Right ventricle myocardium superior (tissue), 1 donor: ENCODE measurements at places on chromosomes 2 and 18. TPM values are rescaled to one million over a fixed set of nuclear protein-coding genes. Genes with fewer than 3 reads are reported as not detected.

- no peak for DNase-seq
These were observed 20.2 kb downstream of the CHST9 start for GRCh38 chr18:27164905-27165304.

DNA sequence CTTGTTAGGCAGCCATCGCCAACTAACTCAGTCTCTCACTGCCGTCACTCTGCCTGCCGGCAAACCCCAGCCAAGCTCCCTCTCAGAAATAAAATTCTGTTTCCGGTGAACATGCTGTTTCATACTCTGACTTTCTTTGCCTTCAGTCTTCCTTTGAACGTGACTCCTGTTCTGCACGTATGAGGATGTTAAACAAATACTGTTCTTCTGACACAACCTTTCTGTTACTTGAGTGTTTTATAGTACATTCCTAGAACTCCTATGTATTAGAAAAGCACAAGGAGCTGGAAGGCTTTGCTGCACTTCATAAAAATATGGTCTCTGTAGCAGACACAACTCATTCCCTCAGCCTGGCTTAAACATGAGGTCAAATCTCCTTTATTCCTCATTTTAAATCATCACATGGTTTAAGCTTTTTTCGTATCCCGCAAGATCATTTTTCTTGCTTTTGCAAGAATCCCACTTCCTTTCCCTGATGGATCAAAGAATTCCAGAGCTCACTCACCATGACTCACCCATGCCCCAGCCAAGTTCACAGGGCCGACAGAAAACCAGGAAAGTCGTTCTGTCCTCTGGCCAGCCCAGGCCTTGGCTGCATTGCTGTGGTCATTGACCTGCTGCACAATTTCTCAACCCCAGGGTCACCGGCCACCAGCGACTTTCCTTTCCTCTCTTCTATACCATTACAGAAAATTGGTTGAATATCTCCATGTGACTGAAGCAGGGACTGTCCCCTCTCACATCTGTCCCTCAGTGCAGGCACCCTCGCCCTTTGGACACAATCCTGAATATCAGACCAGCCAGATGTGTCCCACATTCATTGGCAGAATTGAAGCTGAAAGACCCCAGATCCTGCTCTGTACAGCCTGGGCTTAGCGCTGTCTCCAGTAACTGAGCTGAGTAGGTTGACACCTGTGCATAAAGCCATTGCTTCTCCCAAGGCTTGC lies 183.1 kb upstream of the ARL4C start:
- peak; percentile 75 for DNase-seq

Gene NCK2
- 32.3 TPM for total RNA-seq

GRCh38 chr2:129193961-129194360 lies 785.5 kb upstream of the RAB6C start:
- no peak for DNase-seq

DNA sequence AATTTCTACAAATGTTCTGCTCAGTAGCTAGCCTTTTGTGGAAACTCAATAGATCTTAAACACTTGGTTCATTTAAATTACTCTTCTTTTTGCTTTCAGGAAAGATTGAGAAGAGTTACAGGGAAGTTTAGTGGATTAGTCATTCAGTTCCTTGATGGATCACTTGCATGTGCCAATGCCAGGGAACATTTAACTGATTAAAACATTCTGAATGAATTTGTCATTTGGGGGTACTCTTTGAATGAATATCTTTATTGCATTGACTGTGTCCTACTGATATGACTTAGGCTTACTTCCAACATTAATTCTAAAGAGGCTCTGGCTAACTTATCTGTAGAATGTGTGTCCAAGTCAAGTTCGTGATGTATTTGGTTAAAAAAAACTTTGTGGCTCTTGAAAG lies 199.8 kb downstream of the PLCL1 start:
- no peak for DNase-seq

- DNase-seq = no peak
These were observed 119.0 kb downstream of the TRIB2 start for GRCh38 chr2:12835733-12836132.

Gene TMEM198
- 2.6 TPM for total RNA-seq

GRCh38 chr18:26574958-26575864 lies 26.9 kb upstream of the KCTD1 start:
- peak; percentile 67 for DNase-seq

- DNase-seq = no peak
These were observed 226.3 kb downstream of the ZNF521 start for GRCh38 chr18:25125680-25126079.

Gene CBLN2
- not detected for total RNA-seq

DNA sequence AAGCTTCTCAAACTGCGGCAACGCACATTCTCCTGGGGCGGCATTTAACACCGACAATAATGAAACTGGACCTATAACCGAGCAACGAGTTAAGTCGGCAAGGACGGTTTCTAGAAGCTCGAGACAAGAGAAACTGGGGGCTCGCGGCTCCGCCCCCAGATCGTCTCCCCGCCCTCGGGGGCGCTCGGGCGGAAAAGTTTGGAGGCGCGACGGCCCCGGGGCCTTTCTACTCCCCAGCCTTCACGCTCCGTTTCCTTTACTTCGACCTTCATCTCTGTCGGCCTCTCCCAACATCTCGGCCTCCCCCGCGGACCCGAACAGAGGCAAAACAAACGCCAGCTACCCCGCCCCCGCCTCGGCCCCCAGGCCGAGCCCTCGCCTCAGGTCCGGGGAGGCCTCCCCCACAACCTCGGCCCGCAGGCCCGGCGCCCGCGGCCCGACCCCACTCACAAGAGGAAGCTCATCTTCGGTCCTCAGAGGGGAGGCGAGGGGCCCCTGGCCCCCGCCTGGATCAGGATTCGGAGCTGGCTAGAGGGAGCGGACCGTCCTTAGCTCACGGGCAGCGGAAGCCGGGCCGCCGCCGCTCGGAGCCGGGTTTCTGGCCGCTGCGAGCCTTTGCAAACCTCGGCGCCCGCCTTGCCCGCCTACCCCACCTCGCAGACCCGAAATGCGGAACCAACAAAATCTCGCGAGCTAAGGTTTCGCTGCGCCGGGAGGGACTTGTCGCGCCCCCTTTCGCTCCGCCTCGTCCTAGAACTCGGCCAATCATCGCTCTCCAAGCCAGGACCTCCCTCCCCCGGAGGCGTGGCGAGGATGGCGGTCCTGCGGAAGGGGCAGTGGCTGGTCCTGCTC lies at the start of gene MOB1A:
Gene MOB1A, minus strand, starts transcription at position 669 of the 852 bp plus-strand sequence. Its CDS starts 205 bp downstream, at position 464.
- peak; percentile 98 for DNase-seq

Gene POTEJ
- not detected for total RNA-seq

- no peak for DNase-seq
These were observed 138.4 kb upstream of the ARL4C start for GRCh38 chr2:234635284-234635683.

DNA sequence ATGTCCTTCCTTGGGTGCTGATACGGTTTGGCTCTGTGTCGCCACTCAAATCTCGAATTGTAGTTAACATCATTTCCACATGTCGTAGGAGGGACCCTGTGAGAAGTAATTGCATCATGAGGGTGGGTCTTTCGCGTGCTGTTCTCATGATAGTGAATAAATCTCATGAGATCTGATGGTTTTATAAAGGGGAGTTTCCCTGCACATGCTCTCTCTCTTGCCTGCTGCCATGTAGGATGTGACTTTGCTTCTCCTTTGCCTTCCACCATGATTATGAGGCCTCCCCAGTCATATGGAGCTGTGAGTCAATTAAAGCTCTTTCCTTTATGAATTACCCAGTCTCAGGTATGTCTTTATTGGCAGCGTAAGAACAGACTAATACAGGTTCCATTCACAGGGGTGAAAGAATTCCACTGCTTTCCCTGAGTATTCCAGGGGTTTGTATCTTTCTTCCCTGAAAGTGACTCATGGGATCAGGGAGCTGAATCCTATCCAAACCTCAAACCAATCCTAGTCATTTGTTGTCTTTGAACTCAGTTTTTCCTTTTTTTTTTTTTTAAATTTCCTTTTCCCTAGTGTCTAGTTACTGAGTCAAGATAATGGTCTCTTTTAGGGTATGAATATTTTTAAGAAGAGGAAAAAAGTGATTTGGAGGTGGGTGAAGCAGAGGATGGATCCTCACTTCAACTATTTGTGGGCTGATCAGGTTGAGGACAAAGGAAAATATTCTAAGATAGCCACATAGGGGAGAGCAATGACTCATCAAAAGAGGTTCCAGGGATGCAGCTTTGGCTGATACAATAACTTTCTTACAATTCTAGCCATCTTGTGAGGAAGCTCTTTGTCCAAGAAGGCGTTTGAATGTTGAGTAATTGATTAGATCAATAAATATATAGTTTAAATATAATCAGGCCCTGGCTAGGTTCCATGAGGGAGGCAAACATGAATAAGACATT lies 19.5 kb upstream of the KCNE4 start:
- DNase-seq = no peak

DNA sequence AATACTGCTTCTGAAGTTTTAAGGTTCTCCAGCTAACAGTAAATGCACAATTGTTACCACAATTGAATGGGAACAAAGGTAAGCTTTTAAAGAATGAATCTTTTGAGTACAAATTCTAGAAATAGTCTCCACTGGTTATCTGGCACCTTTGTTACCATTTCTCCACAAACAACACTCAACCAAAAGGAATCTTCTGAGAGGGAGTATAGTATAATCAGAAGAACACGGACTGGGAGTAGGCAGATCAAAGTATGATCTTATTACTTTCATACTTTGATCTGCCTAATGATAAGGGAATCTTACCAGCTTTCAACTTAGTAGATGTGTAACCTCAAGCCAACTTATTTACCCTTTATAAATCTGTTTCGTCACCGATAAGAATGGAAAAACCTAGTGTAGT lies 1.4 kb downstream of the CEP76 start:
- DNase-seq = no peak

DNA sequence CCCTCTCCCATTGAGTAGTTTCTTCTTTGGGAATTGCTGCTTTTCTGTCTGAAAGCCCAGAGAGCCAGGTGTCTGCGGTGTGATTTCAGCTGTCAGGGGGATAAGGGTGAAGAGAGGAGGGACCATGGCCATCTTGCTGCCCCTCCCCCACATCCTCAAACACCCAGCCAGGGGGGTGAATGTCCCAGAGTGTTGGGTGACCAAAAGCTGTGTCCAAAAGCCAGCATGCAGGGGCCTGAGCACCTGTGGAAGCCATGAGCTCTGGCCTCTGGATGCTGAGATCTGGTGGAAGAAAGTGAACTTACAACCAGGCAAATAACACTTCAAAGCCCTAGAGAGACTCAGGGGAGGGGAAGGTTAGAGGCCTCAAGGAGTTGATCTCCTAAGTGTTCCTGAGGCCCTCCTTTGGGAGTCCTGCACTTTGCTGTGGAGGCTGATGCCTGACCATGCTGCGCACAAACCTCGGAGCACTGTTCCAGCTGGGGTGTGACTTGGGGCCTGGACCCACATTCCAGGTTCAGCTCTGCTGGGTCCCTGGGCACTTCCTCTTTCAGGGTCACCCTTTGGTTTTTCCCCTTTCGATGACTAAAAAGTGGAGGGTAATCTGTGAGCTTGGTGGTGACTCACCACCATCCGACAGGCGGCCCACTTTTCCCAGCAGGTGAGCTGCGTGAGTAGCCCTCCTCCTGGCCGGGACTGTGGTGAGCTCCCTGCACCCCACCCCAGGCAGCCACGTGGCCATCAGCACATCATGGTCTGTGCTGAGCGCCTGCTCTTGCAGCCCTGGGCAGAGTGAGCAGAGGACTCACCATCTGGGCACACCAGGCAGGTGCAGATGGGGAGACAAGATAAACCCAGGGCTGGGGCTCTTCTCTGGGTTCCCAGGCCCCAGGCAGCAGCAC lies 66.8 kb upstream of the FOSL2 start:
- no peak for DNase-seq

- DNase-seq = no peak
These were observed 11.8 kb upstream of the HAT1 start for GRCh38 chr2:171910494-171910893.

DNA sequence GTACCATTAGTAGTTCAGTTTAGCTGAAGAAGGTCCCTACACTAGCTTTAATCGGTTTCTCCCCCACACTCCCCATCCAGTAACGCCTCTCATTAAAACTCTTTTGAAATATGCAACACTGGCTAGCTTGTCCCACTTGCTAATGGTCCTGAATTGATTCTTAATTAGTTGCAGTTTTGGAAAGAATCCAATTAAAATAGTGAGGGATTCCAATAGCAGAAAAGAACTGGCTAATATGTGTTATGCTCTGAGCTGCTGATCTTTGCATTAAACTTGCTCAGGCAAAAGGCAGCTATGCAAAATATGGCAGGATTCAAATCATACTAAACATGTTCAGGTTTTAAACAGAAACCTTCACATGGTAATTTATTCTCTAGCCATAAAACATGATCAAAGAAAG lies 252.5 kb upstream of the HNRNPA3 start:
- no peak for DNase-seq

GRCh38 chr2:69559442-69560146 lies 83.9 kb downstream of the AAK1 start:
- DNase-seq = no peak

- DNase-seq = no peak
These were observed 14.0 kb upstream of the YES1 start for GRCh38 chr18:825891-826585.

Gene MALL
- 9.9 TPM for total RNA-seq

DNA sequence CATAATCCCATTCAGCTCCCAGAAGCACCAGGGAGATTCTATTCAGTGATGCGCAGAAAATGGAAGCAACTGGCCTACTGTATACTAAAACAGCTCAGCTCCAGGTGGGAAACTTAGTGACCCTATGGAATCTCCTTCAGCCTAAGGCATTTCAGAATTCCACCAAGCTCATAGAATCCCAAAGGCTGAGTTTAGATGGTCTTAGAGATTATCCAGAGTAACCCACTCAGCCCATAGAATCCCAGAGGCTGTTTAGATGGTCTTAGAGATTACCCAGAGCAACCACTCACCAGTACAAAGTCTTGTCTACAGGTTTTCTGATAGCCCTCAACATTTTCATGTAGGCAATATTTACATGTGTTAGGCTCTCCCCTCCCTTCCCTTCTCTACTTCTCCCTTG lies 232.0 kb upstream of the SLC14A2 start:
- DNase-seq = no peak

Gene HRH4
- not detected for total RNA-seq

DNA sequence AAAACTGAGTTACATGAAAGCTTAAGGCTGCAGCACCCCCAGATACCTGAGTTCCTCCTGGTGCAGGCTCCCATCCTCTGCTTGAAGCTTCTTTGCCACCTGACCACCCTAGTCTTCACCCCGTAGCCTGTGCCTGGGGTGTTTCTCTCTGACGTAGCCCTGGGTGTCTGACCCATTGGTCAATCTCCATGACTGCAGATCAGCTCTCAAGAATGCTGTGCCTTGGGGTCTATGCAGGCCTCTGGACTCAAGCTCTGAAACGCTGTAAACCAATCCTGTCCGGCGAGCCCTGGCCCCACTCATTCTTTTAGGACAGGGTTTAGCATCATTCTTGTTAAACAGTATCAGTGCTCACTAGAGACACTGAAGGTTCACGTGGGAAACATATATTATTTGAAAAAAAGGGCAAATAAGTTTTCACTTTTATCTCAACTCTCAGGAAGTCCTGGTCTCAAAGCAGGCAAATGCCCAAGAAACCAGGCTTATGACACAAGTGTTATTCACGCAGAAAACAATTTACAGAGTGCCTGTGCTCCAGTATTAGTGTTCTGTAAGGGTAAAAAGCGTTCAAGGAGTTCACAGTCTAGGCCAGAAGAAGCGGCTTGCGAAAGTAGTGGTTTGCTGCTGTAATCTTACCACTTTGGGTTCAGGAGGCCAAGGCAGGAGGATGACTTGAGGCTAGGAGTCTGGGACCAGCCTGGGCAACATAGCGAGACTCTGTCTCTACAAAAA lies 22.8 kb upstream of the PPP4R1 start:
- DNase-seq = no peak

Gene TMEM131
- 26.7 TPM for total RNA-seq

- no peak for DNase-seq
These were observed 15.3 kb downstream of the CELF4 start for GRCh38 chr18:37550118-37550875.

GRCh38 chr18:3248658-3249359 lies 1.2 kb downstream of the MYL12A start:
- no peak for DNase-seq

Gene RAD51AP2
- 0.16 TPM for total RNA-seq

Gene PRSS56
- total RNA-seq = 0.19 TPM

Gene MYL1
- not detected for total RNA-seq
